Stimulated activated CD4-positive, alpha-beta T cell treated with anti-CD3 and anti-CD28 coated beads, Interleukin-15, amount 100 ng/mL, for 1 hour (primary cell): ENCODE measurements at places on chromosomes 11 and 22.

- no peak for DNase-seq
Observed at GRCh38 chr11:76244316-76244851, 38.1 kb upstream of the WNT11 start.

GRCh38 chr11:1623716-1624115, 1.8 kb upstream of the KRTAP5-4 start:
- DNase-seq, result no peak

- no peak for DNase-seq
Observed at GRCh38 chr11:72238040-72238450, 5.9 kb downstream of the PHOX2A start.

GRCh38 chr22:41920271-41920976, 5.5 kb upstream of the SHISA8 start:
- no peak for DNase-seq

DNA sequence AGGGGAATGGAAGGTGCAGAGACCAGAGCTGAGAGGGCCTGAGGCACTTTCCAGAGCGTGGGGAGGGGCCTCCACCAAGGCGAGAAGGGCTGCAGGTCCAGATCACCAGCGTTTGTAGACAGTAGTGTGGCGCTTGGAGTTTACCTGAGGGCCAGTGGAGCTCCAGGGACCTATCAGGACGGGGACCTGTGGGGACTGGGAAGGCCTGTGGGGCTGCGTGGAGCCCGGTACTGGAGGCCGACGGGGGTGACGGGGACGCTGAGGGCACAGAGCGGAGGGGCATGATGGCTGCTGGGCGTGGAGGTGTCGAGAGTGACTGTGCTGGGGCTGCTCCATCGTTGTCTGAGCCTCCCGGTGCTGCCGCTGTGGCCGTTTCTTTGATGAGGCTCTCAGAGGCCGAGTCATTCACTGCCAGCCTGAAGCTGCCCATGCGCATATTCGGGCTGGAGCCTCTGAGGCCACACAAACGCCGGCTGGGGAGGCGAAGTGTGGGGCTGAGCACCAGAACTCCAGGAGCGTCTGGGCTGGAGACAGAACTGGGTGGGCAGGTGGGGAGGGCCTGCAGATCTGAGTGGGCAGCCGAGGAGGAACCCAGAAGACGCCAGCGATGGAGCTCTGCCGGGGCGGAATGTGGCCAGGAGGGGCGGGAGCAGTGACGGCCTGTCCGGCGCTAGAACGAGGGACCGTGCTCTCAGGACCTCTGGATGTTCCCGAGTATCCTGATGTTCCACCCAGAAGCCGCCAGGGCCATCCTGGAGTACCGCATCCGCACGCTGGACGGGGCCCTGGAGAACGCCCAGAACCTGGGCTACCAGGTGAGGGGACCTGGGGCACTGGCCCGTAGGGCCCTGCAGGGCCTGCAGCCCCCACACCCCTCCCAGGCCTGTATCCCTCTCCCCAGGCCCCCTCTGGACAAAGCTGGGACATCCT, 2.6 kb downstream of the PGGHG start:
- no peak for DNase-seq

- no peak for DNase-seq
Observed at GRCh38 chr11:77966338-77966737, 28.1 kb downstream of the INTS4 start.

- no peak for DNase-seq
Observed at GRCh38 chr11:6717426-6717825, 34.3 kb upstream of the MRPL17 start.

GRCh38 chr11:68457898-68458249, 2.7 kb upstream of the PPP6R3 start:
- DNase-seq, result no peak

DNA sequence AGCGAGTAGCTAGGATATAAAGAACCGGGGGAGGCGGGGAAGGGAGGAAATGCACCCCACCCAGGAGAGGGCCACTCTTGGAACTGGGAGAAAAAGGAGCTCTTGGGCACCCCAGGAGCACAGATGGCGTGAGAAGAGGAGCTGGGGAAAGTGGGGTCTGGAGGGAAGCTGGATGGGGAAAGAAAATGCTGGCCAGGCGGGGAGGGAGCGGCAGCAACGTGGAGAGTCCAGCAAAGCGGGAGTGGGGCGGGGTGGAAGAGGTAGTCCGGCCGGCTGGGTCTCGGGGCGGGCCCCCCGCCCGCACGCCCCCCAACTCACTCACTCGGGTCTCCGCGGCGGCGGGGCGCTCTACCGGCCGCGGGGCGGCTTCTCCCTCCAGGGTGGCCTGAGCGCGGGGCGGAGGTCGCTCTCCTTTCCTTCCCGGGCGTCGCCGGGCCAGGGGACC, 522 bp downstream of the TOB2 start:
- no peak for DNase-seq

DNA sequence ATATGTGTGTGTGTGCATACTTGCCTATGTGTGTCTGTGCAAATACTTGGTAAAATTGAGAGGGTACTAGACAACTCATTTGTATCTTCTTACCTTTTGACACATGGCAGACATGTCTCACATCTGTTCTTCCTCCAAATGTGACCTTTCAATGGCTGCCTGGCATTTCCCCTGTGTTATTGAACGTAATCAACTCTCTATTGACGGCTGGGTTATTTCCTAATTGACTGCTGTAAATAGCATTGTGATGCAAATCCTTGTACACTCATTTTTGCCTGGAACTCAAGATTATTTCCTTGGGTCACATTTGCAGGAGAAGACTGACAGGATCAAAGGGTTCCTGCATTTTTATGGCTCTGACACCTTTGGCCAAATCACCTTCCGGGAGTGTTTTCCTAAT, 37.4 kb downstream of the KCNQ1 start:
- no peak for DNase-seq

GRCh38 chr22:44664149-44664548, 37.9 kb upstream of the PRR5 start:
- DNase-seq, result no peak

DNA sequence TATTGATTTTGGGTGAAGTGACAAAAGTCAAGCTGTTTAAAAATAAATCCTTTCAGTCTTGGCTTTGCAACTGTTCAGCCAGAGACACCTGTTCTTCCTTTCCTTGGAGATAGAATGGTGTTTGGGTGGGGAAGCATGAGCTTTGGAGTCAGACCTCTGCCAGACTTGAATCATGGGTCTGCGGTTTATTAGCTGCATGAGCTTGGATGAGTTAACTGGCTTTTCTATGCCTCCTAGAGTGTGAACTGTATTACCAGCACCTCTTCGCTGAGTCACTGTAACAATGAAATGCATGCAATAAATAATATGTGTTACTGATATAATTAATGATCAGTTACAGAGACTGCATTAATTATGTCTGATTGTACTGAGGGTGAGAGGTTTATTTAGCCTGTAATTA, 13.5 kb upstream of the MYEOV start:
- no peak for DNase-seq

DNA sequence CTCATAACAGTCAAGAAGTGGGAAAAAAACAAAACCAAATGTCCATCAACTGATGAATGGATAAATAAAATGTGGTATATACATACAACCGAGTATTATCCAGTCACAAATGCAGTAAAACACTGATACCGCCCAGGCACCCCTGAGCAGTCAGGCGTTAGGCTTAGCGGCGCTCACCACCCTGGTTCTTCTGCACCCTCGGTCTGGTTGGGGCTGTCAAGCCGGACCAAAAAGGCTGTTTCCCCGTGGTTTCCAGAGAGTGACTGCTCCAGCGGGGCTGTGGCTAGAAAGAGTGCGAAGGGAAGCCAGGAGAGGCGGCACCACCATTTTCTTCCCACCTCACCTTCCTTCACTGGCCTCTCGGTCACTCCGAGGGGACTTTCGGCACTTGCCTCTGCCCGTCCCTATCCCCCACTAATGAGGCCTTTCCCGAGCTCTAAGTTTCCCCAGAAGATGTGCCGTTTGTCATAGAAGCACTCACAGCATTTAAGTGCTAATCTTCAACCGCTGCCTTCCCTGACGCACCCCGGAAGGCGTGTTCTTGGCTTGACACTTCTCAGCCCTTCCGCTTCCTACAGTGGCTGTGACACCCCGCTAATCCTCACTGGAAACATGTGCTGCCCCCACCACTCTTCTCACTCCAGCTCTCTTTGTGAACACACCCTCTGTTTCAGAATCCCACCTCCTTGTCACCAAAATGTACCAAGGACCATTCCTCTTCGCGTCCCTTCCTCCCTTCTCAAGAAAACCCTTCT, 42.4 kb downstream of the FCHSD2 start:
- DNase-seq, result no peak

- no peak for DNase-seq
Observed at GRCh38 chr11:134044514-134045284, 24.2 kb upstream of the JAM3 start.

DNA sequence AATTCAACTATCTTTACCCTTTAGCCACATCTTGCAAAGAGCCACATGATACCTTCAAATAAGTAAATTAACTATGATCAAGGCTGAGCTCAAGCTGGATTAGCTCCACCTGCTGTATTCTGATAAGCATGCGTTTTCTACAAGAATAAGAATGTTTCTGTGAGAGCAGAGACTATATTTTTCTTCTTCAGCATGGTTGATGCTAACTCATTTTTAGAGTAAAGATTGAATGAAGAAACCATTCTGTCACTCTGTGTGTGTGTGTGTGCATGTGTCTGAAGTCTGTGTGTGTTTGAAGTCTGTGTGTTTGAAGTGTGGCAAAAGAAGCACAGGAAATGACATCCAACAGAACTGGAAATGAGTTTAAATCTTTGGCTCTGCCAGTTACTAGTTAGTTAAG, 12.0 kb upstream of the LAYN start:
- DNase-seq, result no peak

DNA sequence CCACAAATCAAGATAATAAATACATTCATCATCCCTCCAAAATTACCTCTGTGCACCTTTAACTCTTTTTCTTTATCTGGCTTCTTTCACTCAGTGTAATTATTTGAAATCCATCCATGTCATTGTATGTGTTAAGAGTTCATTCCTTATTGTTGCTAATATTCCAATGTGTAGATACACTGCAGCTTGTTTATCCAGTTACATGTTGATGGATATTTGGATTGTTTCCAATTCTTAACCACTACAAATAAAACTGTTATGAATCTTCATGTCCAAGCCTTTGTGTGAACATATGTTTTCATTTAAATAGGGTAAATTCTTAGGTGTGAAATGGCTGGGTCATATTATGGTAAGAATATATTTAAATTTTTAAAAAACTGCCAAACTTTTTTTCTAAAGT, 323.3 kb upstream of the NCAM1 start:
- DNase-seq, result no peak

GRCh38 chr22:24401931-24402367, 25.4 kb upstream of the ADORA2A start:
- DNase-seq, result no peak

- no peak for DNase-seq
Observed at GRCh38 chr11:58900479-58901420, 38.5 kb upstream of the GLYATL1 start.

DNA sequence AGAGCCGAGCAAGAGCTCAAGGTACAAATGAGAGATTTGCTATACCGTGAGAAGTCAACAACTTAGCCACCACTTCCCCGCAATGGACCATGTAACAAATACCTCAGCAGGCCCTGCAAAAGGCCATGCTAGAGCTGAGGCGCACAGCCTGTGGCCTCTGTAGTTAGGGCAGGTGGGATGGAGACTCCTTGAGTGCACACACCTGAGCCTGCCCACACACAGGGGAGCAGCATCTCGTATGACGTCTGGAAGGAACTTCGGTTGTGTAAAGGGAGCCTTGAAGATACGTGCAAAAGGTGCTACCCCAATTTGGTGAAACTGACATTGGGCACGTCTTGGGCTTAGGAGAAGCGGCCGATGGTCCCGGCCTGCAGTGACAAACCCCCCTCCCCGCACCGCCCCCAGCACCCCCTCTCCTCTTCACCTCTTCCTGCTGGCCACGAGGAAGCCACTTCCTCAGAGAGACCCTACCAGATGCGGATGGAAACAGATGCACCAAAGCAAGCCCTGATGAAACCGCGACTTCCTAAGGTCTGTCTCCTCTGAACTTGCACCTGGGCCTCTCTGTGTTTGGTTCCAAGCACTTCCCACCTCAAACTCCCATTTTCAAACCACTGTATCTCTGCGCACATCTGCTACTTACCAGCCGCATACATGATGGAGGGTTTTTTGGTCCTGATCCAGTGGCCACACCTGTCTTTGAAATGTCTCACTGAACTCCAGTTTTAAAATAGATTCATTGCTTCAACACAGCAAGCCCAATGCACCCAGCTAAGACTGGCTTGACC, 10.6 kb downstream of the CDPF1 start:
- DNase-seq, result no peak
